GM23338 (cell line): ENCODE measurements at places on chromosomes 5 and 9.
A peak's percentile ranks its signal among the peaks of the same experiment; 100 is the strongest.

DNA sequence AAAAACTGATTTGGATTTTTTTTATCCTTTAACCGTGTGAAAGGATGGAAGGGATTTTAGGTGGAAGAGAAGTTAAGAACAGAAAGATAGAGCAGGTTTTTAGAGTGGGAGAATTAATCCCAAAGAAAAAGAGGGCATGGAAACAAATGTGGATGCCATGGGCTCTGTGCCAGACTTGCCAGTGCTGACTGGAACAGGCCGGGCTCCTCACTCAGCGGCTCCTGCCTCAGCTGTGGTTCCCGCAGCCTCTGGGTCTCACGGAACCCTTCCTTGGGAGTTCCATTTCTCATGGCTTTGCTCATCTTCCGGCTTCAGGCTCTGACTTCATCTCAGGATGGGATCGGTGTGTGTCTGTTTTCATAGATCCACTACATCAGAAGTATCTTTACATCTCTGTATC lies 30.4 kb upstream of the SLC2A8 start:
- no peak for DNase-seq

GRCh38 chr5:91219803-91220371 lies 163.2 kb downstream of the ARRDC3 start:
- DNase-seq: peak; percentile 56

GRCh38 chr5:146877178-146877681 lies 1.3 kb downstream of the PPP2R2B start:
- DNase-seq: peak; percentile 35

GRCh38 chr5:97224112-97224750 lies 41.2 kb upstream of the RIOK2 start:
- DNase-seq: no peak

- peak; percentile 12 for DNase-seq
Observed at GRCh38 chr9:79955300-79955699, 383.5 kb downstream of the TLE4 start.

DNA sequence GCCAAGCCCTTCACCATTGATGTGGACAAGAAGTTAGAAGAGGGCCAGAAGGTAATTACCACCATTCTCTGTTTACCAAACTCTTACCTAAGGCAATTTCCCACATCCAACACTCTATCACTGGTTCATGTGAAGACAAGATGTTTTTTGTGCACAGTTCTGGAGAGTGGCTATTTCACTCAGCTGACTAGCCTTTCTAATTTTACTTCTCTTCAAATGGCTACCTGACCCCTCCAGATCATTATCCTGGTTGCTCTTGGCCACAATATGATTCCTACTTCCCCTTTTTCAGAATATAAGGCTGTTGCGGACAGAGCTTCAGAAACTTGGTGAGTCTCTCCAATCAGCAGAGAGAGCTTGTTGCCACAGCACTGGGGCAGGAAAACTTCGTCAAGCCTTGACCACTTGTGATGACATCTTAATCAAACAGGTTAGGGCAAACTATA lies 7.1 kb downstream of the KIF20A start:
- DNase-seq: no peak

GRCh38 chr5:111942661-111943401 lies 185.8 kb upstream of the NREP start:
- DNase-seq: no peak

DNA sequence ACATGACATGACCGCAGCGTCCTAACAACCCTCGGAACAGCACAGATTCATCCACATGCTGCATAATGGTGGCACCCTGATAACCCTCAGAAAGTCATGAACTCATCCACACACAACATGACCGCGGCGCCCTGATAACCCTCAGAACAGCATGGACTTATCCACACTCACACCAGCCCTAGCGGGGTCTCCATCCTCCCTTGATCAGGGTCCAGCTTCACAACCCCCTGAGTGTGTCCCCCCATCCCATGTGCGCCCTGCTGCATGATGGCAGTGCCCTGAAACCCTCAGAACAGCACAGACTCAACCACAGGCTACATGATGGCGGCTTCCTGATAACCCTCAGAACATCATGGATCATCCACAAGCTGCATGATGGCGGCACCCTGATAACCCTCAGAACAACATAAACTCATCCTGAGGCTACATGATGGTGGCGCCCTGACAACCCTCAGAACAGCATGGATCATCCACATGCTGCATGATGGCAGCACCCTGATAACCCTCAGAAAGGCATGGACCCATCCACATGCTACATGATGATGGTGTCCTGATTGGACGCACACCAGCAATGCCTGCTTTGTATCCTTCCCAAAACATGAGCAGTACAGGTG lies 28.3 kb downstream of the SLC6A3 start:
- DNase-seq: no peak

GRCh38 chr5:177134697-177135225 lies 1.2 kb downstream of the NSD1 start:
- DNase-seq: no peak

DNA sequence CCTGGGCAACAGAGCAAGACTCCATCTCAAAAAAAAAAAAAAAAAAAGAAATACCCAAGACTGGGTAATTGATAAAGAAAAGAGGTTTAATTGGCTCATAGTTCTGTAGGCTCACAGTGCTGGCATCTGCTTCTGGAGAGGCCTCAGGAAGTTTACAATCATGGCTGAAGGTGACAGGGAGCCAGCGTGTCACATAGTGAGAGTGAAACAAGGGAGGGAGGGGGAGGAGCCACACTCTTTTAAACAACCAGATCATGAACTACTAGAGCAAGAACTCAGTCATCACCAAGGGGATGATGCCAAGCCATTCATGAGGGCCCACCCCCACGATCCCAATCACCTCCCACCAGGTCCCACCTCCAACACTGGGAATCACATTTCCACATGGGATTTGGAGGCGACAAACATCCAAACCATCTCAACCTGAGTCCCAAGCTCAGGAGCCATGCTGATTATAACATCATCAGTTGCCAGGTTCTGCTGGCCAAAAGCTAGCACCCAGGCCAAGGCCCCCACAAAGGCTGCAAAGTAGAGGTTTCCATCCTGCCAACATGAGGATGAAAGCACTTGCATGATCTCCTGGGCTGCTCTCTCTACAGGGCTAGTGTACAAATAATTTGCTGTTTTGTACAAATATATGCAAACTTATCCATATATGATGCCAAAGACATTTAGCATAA lies 15.3 kb downstream of the DENND1A start:
- DNase-seq: no peak

DNA sequence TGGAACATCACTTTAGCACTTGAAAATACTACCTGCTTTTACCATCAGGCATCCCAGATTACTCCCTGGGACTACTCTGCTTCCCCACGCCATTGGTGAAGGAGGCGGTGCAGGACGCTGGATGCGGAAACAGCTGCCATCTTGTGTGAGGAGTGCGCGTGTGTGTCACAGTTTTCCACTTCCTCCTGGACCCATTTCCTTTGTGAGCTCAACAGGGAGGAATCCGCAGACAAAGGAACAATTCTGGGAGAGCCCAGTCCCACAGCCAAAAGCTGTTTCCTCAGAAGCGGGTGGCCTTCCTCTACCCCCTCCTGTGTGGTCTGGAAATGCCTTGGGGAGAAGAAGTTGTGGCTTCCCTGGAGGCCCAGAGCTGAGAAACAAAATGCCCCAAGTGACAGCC lies 16.8 kb downstream of the AFAP1L1 start:
- DNase-seq: no peak

DNA sequence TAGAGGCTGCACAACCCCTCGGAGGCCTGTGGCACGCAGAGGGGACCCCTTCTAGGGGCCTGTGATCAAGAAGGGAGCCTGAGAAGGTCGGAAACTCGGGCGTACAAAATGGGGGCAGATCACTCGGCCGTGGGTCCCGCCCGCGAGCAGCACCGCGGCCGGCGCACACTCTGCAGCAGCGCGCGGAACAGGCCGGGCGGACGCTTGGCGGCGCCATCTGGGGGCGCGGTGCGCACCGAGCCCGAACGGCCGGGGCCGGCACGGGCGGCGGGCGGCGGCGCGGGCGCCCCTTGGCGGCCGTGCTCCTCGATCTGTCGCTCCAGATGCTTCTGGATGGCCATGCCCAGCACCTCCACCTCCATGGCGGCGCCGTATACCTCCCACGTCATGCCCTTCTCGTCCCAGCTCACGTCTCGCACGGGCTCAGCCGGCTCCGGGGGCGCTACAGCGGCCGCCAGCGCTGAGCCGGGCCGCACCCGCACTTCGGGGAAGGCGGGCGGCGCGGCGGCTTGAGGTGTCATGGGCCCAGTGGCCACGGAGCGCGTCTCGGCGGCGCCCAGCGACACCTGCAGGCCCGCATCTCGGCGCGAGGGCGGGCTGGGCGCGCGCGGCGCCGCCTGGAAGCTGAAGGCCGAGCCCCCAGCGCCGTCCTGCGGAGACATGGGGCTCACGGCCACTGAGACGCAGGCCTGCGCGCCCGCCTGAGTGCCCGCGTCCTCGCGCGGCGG lies 13.1 kb downstream of the GPRIN1 start:
- peak; percentile 83 for DNase-seq

GRCh38 chr9:70111042-70111602 lies 67.5 kb downstream of the MAMDC2 start:
- DNase-seq: peak; percentile 93

DNA sequence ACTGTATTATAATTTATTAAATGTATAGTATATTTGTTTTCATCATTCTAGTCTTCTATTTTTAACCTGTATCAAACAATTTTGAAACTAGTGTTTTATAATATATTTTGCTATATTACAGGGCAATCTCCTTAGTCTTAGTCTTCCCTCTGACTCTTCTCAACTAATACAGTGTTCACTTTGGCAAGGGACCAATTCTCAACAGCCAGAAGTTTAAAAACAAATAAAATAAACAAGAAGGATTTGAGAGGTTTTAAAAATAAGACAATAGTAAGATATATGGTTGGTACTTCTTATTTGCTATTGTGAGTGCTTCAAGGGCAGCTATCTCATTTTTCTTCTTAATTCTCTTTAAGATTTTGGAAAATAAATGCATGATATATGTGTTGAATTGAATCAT lies 167.2 kb downstream of the RAB3C start:
- no peak for DNase-seq

DNA sequence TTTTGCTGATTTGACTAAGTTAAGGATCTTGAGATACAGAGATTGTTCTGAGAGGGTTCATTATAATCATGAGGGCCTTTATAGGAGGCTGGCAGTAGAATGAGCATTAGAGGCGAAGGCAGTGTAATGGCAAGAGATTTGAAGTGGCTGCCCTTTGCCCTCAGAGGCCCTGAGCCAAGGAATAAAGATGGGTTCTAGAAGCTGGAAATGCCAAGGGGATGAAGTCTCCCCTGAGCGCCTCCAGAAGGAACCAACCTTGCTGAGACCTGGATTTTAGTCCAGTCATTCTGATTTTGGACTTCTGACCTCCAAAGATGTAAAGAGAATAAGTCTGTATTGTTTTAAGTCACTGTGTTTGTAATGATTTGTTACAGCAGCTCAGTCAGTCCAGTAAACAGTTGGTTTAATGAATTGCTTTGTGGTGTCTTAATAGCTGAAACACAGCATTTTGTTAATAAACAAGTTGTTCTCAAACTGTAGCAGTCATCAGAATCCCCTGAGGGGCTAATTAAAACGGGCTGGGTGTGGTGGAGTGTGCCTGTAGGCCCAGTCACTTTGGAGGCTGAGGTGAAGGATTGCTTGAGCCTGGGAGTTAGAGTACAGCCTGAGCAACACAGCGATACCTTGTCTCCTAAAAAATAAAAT lies 23.2 kb downstream of the GLRX start:
- no peak for DNase-seq

DNA sequence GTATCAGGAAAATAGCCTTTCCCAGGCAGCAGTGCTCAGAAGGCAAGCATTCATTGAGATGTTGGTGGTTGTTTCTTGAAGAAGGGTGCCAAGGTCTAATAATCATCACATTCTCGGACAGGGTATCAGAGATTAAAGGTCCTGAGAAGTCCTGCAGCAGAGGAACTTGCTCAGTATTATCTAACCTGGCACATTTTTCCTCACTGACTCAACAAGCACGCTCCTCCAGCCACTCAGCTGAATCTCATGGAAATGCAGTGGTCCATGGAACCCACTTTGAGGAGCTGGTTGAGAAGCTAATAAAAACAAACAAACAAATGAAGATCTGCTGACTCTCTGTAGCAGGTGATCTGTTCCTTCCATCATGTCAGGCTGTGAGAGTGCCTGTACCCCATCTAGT lies 35.3 kb upstream of the ICE1 start:
- DNase-seq: no peak

DNA sequence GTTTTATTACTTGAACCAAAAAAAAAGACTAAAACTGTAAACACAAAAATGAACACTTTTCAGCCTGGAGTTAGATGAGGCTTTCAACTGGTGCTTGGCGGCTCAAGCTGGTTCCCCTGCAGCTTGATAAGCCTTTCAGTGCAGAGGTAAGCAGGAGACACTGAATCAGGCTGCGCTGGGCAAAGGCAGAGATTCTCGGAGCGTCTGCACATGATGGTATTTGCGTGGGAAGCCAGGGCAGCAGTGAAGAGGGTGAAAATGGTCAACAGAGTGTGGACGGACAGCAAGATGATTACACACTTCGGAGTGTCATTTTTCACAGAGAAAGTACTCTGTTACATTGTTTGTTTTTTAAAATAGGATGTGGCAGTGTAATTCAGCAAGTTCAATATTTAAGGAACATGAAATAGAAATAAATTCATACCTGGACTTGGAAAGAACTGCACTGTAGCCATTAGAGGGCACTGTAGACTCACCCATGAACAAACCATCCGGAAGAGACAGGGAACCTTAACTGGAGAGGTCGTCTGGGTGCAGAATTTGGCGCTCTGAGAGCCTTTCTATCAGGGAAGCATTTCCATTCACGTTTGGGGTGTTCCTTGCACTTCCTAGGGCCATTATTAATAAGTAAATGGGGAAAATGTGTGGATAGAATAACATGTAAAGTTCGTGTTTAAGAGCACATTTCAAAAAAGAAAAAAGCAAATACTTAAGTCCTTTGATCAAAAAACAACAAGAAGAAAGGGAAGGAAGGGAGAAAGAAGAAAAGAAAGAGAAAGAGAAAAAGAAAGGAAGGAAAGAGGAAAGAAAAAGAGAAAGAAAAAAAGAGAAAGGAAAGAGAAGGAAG lies 69.8 kb downstream of the ICE1 start:
- DNase-seq: peak; percentile 79

DNA sequence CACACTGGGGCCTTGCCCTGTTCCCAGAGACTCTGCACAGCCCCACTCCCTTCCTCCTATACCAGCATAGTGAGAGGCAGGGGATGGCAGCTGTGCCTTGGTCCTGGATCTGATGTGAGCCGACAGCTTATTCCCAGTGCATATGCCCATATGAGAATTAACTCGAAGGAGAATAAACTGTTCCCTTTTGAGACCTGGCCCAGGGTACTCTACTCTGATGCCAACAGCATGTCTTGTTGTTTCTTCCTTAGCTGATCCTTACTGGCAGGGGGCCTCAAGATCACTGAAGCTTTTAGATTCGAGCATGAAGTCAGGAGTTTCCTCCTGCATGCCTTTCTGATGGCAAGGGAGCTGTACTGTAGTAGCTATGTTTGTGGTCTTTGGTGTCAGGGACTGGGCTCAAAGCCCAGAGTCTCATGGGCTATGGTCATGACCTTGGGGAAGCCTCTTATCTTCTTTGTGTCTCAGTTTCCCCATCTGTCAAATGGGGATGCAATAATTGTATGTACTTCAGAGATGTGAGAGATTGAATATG lies 57.1 kb downstream of the DOCK2 start:
- no peak for DNase-seq

- no peak for DNase-seq
Observed at GRCh38 chr5:140284013-140284412, 18.9 kb downstream of the PFDN1 start.

GRCh38 chr9:121876658-121877271 lies 216.3 kb downstream of the TTLL11 start:
- no peak for DNase-seq

- DNase-seq: no peak
Observed at GRCh38 chr9:87035879-87036278, 88.6 kb upstream of the GAS1 start.
